ENCODE measurements at places on chromosomes 12 and 14.

DNA sequence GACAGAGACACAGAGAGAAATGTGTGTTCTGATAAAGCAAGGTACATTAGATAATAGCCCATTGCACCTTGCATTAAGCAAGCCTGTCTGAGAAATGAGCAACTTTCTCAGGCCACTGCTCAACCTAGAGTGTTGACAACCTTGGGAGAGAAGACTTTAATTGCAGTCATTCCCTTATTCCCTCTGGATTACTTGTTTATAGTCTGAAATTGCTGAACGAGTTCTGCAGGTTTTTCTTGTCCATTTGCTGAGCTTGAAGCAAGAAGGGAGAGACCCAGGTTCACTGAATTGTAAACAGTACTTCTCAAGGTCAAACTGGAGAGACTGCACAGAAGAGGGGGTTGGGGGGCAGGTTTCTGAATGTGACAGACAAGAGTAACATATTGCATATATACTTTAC is 159.4 kb upstream of the PLEKHG7 start:
- DNase-seq = peak; percentile 68

GRCh38 chr12:23472329-23472971 is 477.0 kb downstream of the SOX5 start:
- no peak for DNase-seq

DNA sequence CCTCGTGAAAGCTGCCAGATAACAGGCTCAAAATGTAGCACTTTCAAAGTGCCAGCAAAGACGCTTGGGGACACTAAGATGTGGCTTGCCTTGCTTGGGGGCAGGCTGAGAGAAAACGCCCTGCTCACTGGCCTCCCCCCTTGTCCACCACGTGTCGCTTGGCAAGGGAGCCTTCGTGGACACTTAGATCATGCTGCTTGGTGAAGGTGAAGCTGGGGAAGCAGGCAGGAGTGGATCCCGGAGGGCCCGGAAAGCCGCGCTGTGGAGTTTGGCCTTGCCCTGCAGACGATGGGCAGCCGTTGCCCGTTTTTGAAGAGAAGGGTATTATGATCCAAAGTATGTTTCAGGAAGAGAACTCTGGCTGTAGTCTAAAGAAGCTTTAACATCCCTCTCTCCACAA is 53.4 kb upstream of the BDKRB2 start:
- no peak for DNase-seq

DNA sequence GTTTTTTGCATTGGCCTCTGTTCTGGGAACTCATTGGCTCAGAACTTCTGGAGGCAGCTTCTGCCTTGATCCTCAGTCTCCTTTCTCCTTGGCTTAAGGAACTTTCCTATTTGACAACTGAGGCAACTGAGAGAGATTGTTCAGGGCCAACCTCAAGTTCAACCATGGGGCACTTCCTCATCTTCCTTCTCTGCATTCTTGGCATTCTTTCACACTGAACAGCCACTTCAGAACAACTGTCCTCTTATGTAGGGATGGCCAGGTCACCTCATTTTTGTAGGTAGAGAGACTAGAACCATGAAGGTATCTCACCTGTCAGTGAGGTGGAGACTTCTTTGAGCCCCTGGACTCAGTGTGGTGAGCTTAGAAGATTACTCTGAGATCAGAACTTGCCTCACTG is 63.0 kb upstream of the NRXN3 start:
- DNase-seq = no peak

GRCh38 chr14:81485372-81485771 is 48.3 kb downstream of the SEL1L start:
- no peak for DNase-seq

DNA sequence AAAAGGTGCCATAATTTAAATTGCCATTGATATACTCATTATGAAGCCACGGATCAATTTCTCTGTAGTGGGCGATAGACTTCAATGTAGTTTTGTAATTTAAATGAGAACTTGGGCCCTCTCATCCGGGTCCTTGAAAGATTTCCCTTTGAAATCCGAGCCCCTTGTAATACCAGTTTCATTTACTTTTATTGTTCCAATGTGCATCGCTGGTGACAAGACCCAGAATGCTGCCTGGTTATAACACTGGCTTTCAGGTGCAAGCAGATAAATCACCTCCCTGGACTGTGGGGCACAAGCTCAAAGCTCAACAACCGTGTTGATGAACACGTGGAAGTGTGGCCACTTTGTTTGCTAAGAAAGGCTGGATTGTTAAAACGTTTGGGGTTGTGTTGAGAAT is 68.9 kb upstream of the FZD10 start:
- no peak for DNase-seq

GRCh38 chr14:105711841-105712460 is 185.6 kb downstream of the TMEM121 start:
- DNase-seq = no peak

DNA sequence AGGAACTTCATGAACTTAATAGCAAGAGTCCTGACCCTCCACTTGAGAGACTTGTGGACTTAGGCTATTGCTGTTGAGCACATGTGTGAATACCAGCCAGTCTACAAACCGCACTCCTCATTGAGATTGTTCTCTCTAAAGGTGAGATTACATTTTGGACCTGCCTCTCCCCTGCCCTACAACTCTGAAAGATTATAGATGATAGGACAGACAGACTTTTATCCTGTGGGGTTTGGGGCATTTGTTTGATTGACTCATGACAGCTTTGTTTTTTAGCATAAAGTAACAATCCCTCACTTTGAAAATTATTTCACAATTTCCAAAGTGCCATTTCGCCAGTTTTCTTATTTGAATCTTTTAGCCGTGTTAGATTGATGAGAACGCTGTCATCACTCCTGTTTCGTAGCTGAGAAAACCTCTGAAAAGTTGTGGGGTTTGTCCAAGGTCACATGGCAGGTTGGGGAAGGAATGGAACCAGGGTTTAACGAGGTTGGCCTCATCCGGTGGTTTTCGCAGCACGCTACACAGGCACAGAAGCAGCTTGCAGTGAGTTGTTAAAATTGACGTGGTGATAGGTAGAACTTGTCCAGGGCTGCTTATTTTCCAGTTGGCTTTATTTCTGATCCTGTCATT is 836 bp downstream of the EVL start:
- DNase-seq = no peak

DNA sequence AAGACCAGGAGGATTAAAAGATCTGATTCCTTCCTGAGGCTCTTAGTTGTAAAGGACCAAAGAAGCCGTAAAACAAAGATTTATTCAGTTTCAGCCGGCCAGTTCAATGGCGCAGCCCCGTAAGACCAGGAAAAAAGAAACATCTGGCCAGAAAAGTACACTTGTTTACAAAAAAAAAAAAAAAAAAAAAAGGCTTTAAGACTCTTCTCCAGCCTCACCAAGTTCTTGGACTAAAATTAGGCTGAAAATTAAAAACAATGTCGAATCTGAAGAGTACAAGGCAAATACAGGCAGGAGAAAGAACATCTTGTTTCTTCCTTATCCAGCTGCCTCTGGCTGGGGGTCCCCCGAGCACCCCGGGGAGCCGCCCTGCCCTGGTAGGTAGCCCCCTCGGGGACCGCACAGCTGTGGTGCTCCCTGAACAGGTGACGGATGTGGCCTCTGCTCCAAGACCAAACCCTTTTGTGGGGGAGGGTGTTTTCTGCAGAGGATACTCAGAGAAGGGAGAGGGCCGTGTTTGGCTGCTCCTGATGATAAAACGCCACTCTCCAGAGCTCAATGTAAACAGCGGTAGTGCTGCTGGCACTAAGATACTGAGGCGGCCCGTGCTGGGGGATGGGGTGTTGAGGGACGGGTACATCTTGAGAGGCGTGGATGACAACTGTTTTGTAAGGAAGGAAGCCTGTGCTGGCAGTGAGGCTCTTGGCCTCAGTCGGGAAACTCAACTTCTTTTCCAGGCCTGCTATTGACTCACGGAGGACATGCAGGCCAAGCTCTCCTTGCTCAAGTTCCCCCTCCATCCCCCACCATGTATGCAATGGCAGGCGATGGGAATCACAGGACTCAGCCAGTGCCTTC is 201.0 kb upstream of the DIO3 start:
- peak; percentile 11 for DNase-seq

DNA sequence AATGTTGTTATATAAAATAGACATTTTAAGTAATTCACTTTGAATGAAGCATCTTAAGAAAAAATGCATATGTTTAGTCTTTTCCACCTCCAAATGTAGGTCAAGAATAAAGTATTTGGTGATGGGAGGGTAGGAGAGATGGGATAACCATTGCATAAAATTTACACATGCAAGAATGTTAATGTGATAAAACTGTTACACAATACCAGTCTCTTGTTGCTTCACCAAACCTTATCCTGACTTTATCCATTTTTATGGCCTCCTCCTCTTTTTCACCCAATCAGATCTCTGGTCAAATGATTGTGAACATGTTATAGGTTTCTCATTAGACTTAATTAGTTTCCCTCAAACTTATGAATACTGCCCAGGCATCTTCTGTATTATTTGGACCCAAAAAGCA is 994.5 kb upstream of the FLRT2 start:
- DNase-seq = no peak
